Activated CD4-positive, alpha-beta memory T cell treated with anti-CD3 and anti-CD28 coated beads, Interleukin-2, amount 10 ng/mL, durations not matched to agents 7 days and 5 days (primary cell): ENCODE measurements at places on chromosomes 2 and 18. TPM values are rescaled to one million over a fixed set of nuclear protein-coding genes. Genes with fewer than 3 reads are reported as not detected.

DNA sequence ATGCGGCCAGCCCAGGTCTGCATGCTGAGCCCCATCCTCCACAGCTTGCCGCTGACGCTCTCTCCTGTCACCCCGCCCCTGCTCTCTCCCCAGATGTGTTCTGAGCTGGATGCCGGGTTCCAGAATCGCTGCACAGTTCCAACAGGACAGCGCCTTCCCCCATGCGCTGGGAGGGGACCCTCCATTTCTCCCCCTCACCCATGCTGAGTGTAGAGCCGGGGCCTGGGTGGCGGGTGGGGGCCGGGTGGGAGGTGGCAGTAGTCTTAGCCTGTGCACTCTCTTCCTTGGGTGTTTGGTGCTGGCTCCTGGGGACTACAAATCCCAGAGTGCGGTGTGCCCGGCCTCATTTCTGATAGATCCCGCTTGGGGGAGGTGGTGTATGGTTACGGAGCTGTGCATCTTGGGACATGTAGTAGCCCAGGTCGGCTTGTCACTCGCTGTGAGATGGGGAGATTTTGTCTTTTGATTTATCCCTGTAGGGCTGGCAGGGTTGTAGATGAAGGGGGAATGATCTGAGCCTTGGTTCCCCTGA, 6.8 kb downstream of the DNAJB2 start:
- peaks cover 26% of the 10 kb centered on the region for H3K36me3 ChIP-seq
- H3K27ac ChIP-seq = no peak overlapping the region
- no peak for DNase-seq
- H3K27me3 ChIP-seq = no peaks in the 10 kb centered on the region
- no peak overlapping the region for H3K4me3 ChIP-seq

The MATN3 gene
- total RNA-seq = not detected

DNA sequence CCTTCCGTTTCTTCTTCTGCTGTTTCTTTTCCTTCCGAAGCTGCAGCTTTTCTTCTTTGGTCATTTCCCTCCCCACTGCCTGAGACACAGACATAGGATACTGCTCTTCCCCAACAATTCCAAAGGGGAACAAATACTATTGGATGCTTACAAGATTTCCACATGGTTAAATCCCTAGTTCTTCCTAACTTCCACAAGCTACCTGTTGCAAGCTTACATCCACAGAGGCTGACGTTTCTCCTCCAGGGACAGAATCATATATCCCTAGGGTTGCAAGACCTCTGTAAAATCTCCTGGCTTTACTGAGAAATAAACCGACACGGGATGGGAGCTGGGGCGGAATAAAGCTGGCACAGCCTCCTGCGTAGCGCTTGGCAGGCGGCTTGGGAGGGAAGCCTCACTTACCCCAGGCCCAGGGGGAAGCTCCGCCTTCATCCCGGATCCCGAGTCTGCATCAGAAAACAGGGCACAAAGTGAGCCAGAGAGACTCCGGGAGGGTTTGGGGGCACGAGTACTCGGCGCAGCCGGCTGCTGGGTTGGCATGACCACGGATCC, 590 bp downstream of the EIF2B4 start:
- peaks cover 65% of the 10 kb centered on the region for H3K36me3 ChIP-seq
- DNase-seq = no peak
- H3K27me3 ChIP-seq = no peaks in the 10 kb centered on the region
- peak overlapping the region; percentile 93 for H3K27ac ChIP-seq

The MYO3B gene
- 0.18 TPM for total RNA-seq

GRCh38 chr2:64975232-64975821, 13.9 kb upstream of the SLC1A4 start:
- no peaks in the 10 kb centered on the region for H3K36me3 ChIP-seq
- peaks cover 10% of the 10 kb centered on the region for H3K27me3 ChIP-seq
- no peak overlapping the region for H3K4me3 ChIP-seq
- H3K27ac ChIP-seq = no peak overlapping the region
- DNase-seq = no peak
- peaks cover 25% of the 10 kb centered on the region for H3K4me1 ChIP-seq

GRCh38 chr2:240555541-240556250, 2.1 kb downstream of the ANKMY1 start:
- H3K27ac ChIP-seq = no peak overlapping the region
- no peaks in the 10 kb centered on the region for H3K27me3 ChIP-seq
- no peak for DNase-seq
- H3K4me3 ChIP-seq = no peak overlapping the region

GRCh38 chr18:5969989-5970403, 74.7 kb upstream of the TMEM200C start:
- H3K27me3 ChIP-seq = no peaks in the 10 kb centered on the region
- no peak overlapping the region for H3K27ac ChIP-seq
- no peaks in the 10 kb centered on the region for H3K36me3 ChIP-seq
- H3K4me3 ChIP-seq = no peak overlapping the region

DNA sequence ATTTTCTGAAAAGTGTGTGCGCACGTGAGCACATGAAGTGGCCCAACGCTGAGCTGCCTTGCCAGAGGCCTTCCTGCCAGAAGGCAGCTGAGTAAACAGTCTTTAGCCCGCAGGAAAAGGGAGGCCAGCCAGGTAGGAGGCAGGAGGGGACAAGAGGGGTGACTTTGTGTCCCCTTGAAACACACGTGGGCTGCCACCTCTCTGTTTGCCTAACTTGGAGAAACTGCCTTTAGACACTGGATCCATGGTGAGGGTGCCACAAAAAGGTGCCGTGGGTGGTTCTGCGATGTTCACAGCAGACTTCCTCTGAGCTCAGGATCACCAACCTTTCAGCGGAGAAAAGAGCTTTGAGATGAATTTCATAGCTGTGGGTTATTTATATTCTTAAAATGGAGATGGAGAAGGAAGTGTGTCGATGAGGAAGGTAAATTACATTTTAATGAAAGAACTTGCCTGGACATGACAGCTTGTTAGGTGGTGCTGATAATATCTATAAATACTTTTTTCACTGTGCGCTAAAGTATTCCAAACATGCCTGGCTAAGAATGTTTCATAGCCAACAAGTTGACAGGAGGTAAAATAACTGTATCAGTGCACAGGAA, 36.6 kb upstream of the ASB1 start:
- H3K4me3 ChIP-seq = no peak overlapping the region
- H3K27me3 ChIP-seq = peaks cover 2% of the 10 kb centered on the region
- H3K36me3 ChIP-seq = no peaks in the 10 kb centered on the region
- no peak overlapping the region for H3K27ac ChIP-seq
- peaks cover 10% of the 10 kb centered on the region for H3K4me1 ChIP-seq

DNA sequence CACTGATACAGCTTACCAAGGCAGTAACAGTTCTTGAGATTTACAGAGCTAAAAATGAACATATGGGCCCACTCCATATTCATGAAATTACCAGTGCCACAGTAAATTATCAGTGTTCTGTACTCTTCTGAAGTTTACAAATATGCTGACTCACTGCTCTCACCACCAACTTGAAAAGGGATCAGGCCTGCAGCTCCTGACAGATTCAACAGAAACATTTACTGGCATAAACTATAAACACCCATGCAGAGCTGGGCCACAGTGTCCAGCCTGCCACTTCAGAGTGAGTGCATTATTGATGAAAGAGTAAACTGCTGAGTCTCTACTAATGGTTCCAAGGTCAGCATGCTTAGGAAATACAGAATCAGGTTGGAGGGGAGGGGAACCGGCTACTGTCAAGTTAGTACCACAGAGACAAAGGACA, 83.1 kb downstream of the FARSB start:
- peaks cover 27% of the 10 kb centered on the region for H3K36me3 ChIP-seq
- no peak for DNase-seq
- no peaks in the 10 kb centered on the region for H3K27me3 ChIP-seq
- H3K4me3 ChIP-seq = no peak overlapping the region

GRCh38 chr2:1489486-1489885, 76.2 kb downstream of the TPO start:
- no peaks in the 10 kb centered on the region for H3K27me3 ChIP-seq
- no peaks in the 10 kb centered on the region for H3K36me3 ChIP-seq
- DNase-seq = no peak
- H3K27ac ChIP-seq = no peak overlapping the region
- H3K4me1 ChIP-seq = no peaks in the 10 kb centered on the region
- no peak overlapping the region for H3K4me3 ChIP-seq

GRCh38 chr2:3037196-3038194, 340.1 kb downstream of the EIPR1 start:
- H3K4me3 ChIP-seq = no peak overlapping the region
- no peak for DNase-seq
- no peaks in the 10 kb centered on the region for H3K4me1 ChIP-seq
- no peaks in the 10 kb centered on the region for H3K36me3 ChIP-seq
- H3K27ac ChIP-seq = no peak overlapping the region

The ACMSD gene
- total RNA-seq = not detected

The MERTK gene
- total RNA-seq = 0.35 TPM

GRCh38 chr2:231364961-231365810, 30.3 kb upstream of the B3GNT7 start:
- no peak for DNase-seq
- peaks cover 21% of the 10 kb centered on the region for H3K4me1 ChIP-seq
- H3K4me3 ChIP-seq = no peak overlapping the region
- no peak overlapping the region for H3K27ac ChIP-seq
- H3K27me3 ChIP-seq = peaks cover 2% of the 10 kb centered on the region

- no peak for DNase-seq
- no peaks in the 10 kb centered on the region for H3K36me3 ChIP-seq
- no peak overlapping the region for H3K4me3 ChIP-seq
- H3K27ac ChIP-seq = no peak overlapping the region
- no peaks in the 10 kb centered on the region for H3K27me3 ChIP-seq
Observed at GRCh38 chr18:39425172-39425850, 1859.7 kb upstream of the CELF4 start.

GRCh38 chr18:79478484-79479115, 82.9 kb downstream of the NFATC1 start:
- no peaks in the 10 kb centered on the region for H3K4me1 ChIP-seq
- peaks cover 3% of the 10 kb centered on the region for H3K36me3 ChIP-seq
- H3K4me3 ChIP-seq = no peak overlapping the region
- H3K27ac ChIP-seq = no peak overlapping the region

The FBXO15 gene
- 0.60 TPM for total RNA-seq

DNA sequence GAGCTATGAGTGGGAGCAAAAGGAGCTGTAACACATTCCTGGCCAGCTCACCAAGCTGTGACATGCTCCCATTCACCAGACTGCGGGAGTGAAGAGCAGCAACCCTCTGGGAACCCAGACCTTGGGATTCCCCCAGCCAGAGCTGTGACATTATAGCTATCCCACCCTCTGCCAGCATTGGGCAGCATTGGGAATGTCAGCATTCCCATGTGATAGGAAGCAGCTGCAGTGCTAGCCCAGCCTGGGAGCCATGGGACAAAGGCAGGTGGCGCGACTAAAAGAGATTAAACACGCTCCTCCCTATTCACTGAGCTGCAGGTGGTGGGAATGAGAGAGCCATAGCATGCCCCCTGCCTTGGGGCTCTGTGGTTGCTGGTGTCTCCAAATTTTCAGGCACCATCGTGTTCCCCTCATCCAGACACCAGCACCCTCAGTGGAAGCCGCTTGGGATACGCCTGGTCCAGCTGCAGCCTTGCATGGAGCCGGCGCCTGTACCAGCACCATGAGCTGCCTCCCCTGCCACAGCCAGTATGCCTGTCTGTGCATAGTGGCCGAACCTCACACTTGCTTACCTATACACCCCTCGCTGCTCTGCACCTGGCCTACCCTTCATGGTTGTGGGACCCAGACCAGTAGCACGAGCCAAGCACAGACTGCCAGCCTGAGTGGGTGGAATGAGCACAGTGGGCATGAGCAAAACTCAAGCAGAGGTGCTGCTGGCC, 695.6 kb upstream of the GCFC2 start:
- no peaks in the 10 kb centered on the region for H3K36me3 ChIP-seq
- H3K4me3 ChIP-seq = no peak overlapping the region
- no peaks in the 10 kb centered on the region for H3K27me3 ChIP-seq
- H3K27ac ChIP-seq = no peak overlapping the region
- H3K4me1 ChIP-seq = no peaks in the 10 kb centered on the region

DNA sequence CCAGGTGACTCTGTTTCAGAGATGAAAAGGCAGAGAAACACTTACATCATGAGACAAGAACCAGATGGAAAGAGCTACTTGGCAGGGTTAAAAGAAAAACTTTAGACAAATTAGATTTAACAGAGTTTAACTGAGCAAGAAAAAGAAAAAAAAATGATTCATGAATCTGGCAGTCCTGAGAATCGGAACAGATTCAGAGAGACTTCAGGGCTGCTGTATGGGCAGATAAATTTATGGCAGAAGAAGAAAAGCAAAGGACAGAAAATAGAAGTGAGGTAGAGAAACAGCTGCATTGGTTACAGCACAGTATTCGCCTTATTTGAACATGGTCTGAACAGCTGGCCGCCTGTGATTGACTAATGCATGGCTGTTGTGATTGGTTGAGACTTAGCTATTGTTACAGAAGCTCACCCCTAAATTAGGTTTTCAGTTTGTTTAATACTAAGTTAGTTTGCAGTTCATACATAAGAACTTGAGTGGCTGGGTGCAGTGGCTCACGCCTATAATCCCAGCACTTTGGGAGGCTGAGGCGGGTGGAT, 43.0 kb upstream of the RHOB start:
- no peak overlapping the region for H3K27ac ChIP-seq
- no peaks in the 10 kb centered on the region for H3K4me1 ChIP-seq
- peaks cover 31% of the 10 kb centered on the region for H3K27me3 ChIP-seq
- H3K4me3 ChIP-seq = no peak overlapping the region

- DNase-seq = no peak
- H3K27ac ChIP-seq = no peak overlapping the region
- no peak overlapping the region for H3K4me3 ChIP-seq
- H3K4me1 ChIP-seq = no peaks in the 10 kb centered on the region
- peaks cover 28% of the 10 kb centered on the region for H3K27me3 ChIP-seq
- H3K36me3 ChIP-seq = no peaks in the 10 kb centered on the region
Observed at GRCh38 chr2:46683541-46683940, 204.2 kb downstream of the TMEM247 start.

The ST6GAL2 gene
- not detected for total RNA-seq

The DHRS9 gene
- not detected for total RNA-seq

GRCh38 chr2:29293830-29294438, 178.7 kb downstream of the CLIP4 start:
- DNase-seq = peak; percentile 39
- no peak overlapping the region for H3K4me3 ChIP-seq
- no peak overlapping the region for H3K27ac ChIP-seq

- H3K36me3 ChIP-seq = no peaks in the 10 kb centered on the region
- H3K27me3 ChIP-seq = no peaks in the 10 kb centered on the region
- H3K4me1 ChIP-seq = no peaks in the 10 kb centered on the region
- H3K4me3 ChIP-seq = no peak overlapping the region
Observed at GRCh38 chr2:229539628-229540027, 174.7 kb downstream of the DNER start.

- H3K27me3 ChIP-seq = peaks cover 2% of the 10 kb centered on the region
- no peaks in the 10 kb centered on the region for H3K36me3 ChIP-seq
- DNase-seq = no peak
- H3K27ac ChIP-seq = no peak overlapping the region
Observed at GRCh38 chr2:156670104-156670503, 233.9 kb downstream of the GPD2 start.

- H3K4me3 ChIP-seq = no peak overlapping the region
- H3K36me3 ChIP-seq = no peaks in the 10 kb centered on the region
- H3K27me3 ChIP-seq = peaks cover 12% of the 10 kb centered on the region
- DNase-seq = no peak
- no peaks in the 10 kb centered on the region for H3K4me1 ChIP-seq
Observed at GRCh38 chr2:15058015-15058720, 425.7 kb downstream of the LRATD1 start.
